ENCODE measurements at places on chromosomes 3 and 15.

GRCh38 chr3:168951884-168952283 lies 711.6 kb downstream of the MECOM start:
- DNase-seq: no peak

DNA sequence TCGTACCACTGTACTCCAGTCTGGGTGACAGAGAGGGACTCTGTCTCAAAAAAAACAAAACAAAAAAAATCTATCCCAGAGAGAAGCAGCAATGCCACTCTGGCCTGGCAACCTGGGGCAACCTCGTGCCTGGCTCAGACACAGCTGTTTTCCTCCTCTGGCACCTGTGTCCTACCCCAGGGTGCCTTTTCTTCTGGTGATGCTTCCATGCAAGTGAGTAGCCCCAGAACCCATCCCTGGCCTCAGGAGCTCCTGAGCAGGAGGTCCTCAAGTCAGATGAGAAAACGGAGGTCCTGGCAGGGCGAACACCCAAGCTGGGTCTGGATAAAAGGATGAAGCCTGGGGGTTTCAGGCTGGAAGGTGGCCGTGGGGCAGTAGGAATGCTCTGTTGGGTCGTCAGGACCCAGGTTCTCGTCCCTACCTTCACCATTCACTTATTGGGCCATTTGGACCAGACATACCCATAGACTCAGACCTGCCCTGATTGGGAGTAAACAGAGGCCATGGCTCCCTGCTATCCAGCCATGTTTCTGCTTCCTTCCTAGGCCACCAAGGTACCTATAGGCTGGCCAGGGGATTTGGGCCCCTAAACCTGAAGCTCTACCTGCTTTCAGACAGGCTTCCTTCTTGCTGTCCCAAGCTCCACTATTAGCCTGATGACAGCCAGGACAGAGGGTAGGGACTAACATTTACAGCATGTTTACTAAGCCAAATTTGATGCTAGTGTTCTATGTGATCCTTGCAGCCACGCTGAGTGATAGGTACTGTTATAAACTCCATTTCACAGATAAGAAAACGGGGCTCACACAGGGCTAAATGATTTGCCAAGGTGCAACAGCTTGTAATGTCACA lies 102.2 kb downstream of the DAPK2 start:
- DNase-seq: no peak

GRCh38 chr15:27807335-27807734 lies 291.8 kb downstream of the OCA2 start:
- DNase-seq: no peak

DNA sequence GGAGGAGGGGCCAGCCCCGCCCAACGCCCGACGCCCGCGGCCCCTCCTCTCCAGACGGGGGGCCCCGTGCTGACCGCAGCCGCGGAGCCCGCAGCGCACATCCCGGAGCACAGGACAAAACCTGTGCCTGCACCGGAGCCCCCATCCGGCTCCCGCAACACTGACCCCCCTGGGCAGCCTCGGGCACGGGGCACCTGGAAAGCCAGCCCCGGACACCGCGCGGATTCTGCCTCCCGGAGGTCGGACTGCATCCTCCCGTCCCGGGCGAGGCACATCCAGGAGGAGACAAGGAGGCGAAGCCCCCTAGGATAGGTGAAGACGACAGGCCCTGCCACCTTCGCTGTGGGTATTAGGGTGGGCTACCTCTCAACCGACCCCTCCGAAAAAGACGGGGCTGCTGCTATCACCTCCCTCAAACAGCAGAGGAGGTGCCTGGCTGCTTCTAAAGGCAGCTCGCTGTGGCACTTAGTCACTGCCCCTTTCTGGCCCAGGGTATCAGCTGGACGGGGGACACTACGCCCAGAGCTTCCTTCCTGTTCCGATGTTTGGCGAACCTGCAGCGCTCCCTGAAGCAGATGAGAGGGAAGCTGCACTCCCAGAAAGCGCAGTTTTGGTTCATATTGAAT lies 10.6 kb downstream of the XXYLT1 start:
- DNase-seq: no peak

- DNase-seq: no peak
These were observed 747.9 kb upstream of the CCDC54 start for GRCh38 chr3:106629215-106629832.

DNA sequence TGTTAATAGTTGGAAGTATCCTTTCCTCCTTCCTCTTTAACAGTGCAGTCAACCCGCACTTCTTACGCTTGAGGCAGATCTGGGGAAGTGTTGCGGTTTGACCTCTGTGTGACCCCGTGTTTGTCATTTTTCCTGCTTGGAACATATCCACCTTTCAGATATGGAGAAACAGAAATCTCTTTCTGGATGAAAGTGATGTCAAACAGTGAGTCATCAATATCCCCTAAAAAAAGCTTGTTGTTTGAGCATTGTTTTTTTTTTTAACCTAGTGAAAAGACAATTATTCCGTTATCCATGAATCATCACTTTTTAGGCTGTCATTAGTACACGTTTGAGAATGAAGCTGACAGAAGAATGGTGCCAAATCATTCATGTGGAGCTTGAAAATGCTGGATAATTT lies 293.7 kb downstream of the ARPP21 start:
- no peak for DNase-seq

Data from activated CD8-positive, alpha-beta memory T cell treated with anti-CD3 and anti-CD28 coated beads for 48 hours (primary cell).